ENCODE measurements at places on chromosomes 2 and 18. TPM values are rescaled to one million over a fixed set of nuclear protein-coding genes. Genes with fewer than 3 reads are reported as not detected.

DNA sequence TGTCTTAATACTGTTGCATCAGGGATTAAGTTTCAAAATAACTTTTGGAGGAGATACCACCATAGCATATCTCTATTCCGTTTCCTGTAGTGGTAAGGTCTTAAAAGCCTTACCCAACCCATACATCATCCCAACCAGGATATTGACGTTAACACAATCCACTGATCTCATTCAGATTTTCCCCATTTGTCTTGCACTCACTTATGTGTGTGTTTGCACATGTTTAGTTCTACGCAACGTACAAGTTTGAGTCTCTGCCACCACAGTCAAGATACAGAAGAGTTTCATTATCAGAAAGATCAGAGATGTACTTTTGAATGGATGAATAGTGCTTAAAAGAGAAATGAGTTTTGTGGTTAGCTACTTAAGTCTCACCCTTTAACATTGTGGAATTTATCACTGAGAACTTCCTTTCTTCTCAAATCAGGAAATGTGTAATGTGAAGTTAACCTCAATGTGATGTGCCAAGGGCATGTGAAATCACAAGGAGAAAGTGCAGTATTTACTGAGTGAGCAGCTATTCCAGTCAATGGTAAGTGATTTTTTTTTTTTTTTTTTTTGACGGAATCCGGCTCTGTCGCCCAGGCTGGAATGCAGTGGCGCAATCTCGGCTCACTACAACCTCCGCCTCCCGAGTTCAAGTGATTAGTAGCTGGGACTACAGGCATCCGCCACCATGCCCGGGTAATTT, 69.2 kb upstream of the EPHA4 start:
- no peak for DNase-seq

GRCh38 chr2:134193006-134193405, 60.9 kb upstream of the MGAT5 start:
- DNase-seq = no peak

- DNase-seq = no peak
Observed at GRCh38 chr2:234533626-234534025, 36.7 kb upstream of the ARL4C start.

GRCh38 chr2:173817582-173817981, 147.6 kb downstream of the SP3 start:
- no peak for DNase-seq

GRCh38 chr2:145864501-145864900, 1344.6 kb upstream of the ZEB2 start:
- DNase-seq = no peak

- DNase-seq = no peak
Observed at GRCh38 chr2:31204783-31205182, 12.5 kb downstream of the CAPN14 start.

- no peak for DNase-seq
Observed at GRCh38 chr2:17544256-17544655, 3.8 kb downstream of the VSNL1 start.

GRCh38 chr18:10081492-10081891, 167.7 kb downstream of the VAPA start:
- DNase-seq = no peak

DNA sequence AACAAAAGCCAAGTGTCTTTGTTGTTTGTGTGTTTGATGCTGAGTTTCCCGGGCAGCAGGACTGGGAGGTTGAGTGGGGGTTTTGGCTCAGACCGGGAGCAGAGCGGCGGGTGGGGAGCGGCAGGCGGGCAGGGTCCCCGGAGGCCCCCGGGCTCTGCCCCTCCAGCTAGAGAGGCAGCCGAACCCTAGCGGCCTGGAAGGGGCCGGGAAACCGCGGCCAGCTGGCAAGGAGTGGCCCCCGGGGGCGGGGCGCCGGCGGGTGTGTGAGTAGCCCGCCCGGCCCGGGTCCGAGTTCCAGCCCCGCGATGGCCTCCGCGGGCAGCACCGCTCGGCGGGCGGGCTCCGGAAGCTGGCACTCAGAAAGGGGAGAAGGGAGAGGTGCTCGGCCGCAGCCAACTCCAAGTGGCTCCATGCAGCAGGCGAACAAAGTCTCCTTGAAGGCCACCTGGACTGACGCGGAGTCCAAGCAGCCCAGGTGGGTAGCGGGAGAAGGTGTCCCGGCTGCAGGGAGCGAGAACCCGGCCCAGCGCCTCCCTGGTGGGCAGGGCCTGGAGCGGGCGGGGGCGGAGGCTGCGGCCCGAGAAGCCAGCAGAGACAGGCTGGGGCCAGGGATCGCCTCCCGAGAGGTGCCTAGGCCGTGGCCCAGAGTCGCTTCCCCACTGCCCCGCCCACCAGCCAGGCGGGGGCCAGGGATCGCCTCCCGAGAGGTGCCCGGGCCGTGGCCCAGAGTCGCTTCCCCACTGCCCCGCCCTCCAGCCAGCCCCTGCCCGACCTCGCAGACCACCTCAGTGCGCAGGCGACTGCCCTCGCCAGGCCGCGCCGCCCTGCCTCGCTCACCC, at the start of gene ANKRD53:
Gene ANKRD53, plus strand, starts transcription at position 290 of the 839 bp plus-strand sequence. Its CDS starts 16 bp downstream, at position 306.
- DNase-seq = no peak

Gene TMEM214
- total RNA-seq = 41.0 TPM

Gene KCNG2
- total RNA-seq = not detected

Gene CAPN13
- total RNA-seq = not detected

Gene PDCL3
- 18.8 TPM for total RNA-seq

Gene ACOXL
- total RNA-seq = 0.55 TPM

Measured in right atrium auricular region (tissue), 2 donors.